ENCODE measurements at places on chromosomes 3 and 15.

DNA sequence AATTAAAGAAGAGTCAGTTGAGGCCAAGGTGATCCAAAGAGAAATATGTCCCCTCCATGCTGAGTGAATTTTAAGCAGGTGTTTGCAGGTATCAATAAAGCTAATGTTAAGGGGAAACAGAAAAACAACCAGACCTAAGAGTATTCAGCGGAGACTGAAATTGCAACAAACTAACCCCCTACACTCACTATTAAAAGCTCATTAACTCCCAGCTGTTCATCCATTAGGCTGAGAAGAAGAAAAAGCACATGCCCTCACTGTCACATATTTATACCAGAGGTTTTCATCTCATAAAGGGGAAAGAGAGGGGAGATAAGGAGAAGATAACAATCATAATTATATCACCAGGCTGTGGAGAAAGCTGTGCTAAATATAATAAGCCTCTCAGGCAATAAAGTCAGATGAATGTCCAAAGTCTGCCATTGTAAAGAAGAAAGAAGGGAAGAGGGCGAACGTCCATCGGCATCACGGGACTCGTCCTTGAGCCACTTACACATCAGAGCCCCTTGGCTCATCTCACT lies 145.2 kb downstream of the TAFA4 start:
- no peak for DNase-seq

DNA sequence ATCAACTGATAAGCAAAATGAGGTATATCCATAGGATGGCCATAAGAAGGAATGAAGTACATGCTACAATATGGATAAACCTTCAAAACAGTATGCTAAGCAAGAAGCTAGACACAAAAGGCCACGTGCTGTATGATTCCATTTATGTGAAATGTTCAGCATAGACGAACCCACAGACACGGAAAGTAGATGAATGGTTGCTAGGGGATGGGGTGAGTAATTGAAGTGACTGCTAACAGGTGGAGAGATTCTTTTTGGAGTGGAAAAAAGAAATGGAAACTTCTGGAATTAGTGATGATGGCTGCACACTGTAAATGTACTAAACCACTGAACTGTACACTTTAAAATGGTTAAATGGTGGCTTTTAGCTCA lies 630 bp upstream of the EFCAB12 start:
- DNase-seq, result no peak

DNA sequence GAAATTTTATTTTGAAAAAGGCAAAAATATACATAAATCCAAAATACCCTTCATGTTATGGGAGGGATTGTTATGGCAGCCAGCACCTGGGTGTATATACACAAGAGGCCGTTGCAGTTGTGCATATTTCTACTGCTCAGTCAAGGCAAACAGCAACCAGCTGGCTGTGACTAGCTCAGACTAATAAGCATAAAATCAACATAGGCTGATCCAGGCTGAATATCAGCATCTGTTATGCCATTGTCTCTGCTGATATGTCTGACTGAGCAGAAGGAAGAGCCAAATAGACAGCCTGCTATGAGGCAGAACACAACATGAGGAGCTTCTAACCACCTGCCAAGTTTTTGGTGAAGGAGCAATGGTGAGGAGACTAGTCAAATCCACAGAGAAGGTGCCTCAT lies 457.5 kb upstream of the ALCAM start:
- DNase-seq, result no peak

DNA sequence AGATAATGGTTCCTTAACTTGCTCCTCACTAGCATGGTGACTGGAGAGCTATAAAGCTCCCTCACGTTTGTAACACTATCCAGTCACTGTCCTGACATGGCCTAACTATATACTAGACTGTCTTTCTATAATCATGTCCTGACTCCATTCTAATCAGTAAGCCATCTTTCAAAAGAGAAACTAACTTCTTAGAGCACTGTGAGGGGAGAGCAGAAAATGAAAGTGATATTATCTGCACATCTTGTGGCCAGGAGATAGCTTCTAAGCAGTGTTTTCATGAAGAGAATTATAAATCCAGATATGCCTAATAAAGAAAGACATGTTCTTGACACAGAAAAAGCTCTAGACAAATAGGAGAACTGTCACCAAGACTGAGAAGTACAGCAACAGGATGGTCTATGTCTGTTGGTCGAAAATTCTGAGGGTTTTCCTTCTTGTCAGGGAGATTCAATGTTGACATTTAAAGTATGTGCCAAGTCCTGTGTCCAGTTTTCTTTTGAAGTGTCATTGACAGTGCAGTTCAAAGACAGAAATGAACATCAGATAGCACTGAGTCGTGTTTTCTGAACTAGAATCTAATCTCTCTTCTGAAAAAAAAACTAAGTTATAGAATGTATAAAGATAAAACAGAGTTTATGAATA lies 230.6 kb upstream of the PEX5L start:
- no peak for DNase-seq

DNA sequence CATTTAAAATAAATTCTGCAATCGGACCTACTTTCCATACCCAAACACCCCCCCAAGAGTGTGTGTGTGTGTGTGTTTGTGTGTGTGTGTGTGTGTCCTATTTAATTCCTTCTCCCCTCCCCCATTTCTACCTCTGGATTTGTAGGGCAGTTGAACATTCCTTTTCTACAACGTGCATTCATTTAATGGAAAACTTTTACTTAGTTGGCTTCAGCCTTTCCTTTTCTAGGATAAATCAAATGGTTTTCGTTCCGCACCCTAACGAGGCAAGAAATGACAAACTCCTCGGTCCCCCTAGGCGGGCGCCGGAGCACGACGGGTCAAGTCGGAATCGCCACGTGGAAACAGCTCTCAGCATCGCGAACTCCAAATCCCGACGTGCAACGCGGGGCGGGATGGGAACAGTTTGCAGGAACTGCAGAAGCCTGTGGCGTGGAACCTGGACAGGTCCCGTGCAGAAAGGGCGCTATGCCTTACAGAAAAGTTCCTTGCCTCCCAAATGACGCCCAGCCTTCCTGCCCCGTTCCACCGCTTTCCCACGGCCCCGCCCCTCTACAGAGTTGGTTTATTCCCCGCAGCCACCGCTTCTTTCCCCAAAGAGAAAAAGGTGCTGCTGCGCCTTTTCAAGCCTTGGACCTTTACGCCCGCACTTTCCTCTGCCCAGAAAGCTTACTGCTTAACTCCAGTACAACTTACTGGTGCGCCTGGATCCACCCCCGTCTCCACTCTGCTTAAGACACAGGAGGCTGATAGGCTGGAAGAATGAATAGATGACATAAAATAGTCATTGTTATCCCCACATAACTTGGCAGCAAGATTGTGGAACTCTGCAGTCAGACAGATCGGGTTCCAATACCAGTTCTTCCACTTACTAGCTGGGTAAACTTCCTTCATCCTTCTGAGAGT lies 1.1 kb upstream of the EIF2B5 start:
- peak; percentile 74 for DNase-seq

- DNase-seq, result no peak
Observed at GRCh38 chr3:188589071-188589470, 435.1 kb downstream of the LPP start.

GRCh38 chr3:98705694-98706093 lies 57.4 kb upstream of the ST3GAL6 start:
- DNase-seq, result no peak

DNA sequence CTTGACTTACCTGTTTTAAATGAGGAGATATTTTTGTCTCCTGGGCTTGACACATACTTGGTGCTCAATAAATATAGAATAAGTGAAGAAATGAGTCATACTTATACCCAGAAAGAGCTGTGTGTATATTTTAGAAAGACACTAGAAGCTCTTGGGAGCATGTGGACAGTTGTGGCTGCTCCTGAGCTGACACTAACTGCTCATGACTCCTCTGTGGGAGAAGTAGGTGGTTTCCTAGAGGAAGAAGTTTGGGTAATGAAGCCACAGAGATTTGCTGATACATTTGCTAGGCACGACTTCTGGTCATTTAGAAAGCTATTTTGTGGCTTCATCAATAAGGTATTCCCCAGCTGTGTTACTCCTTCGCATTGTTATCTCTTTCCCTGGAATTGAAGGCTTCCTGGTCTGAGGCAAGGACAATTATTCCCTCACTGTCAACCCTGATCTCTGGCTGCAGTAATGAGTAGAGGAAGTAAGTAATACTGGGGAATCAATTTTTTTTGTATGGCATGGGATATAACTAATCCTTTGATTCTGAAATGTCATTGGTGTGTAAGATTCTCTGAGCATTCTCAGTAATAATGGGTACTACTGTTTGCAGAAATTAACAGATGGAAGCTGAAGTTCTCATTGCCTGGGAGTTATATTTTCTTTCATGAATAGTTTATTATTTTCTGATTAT lies 79.6 kb upstream of the DCBLD2 start:
- DNase-seq, result no peak

- DNase-seq, result no peak
Observed at GRCh38 chr3:156233876-156234275, 113.5 kb downstream of the KCNAB1 start.

DNA sequence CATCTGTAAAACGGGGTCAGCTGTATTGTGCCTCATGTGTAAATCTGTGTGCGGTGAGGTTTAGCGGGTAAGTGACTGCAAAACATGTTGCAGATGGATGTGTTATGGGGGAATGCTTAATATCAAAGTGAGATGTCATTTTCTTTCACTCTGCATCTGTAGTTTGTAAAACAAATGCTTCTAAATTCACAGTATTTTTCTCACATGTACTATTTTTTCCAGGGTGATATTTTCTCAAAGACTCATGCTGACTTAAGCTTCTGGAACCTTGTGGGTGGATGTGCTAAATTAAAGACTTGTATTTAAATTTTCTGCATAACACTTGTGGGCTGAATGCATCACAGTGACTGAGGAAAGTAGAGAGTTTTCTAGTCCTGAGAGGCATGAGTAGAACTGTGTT lies 115.2 kb upstream of the TP63 start:
- no peak for DNase-seq

DNA sequence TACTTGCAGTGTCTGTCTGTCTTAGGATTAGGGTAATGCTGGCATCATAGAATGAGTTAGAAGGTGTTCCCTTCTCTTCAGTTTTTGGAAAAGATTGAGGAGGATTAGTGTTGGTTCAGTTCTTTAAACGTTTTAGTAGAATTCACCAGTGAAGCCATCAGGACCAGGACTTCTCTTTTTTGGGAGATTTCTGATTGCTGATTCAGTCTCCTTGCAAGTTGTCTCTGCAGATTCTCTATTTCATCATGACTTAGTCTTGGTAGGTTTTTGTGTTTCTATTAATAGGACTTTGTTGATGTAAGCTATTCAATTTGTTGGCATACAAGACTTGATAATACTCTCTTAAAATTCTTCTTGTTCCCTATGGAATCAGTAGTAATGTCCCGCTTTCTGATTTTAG lies 48.9 kb downstream of the STT3B start:
- DNase-seq, result no peak

DNA sequence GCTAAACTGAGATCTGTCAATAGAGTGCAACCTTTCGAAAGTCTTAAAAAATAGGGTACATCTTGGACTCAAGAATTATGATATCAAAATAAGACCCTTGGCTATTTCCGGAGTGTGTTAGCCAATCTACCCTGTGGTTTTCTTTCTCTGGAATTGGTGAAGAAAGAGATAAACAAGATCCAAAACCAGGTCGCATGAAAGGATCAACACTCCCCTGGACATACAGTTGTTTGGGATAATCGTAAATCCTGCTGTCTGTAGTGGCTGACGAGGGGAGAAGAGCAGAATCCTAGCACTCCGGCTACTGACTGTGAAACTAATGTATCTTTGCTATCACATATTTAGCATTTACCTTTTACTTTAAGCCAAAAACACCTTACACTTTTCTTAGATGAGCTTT lies 30.9 kb downstream of the FNDC3B start:
- DNase-seq, result no peak

DNA sequence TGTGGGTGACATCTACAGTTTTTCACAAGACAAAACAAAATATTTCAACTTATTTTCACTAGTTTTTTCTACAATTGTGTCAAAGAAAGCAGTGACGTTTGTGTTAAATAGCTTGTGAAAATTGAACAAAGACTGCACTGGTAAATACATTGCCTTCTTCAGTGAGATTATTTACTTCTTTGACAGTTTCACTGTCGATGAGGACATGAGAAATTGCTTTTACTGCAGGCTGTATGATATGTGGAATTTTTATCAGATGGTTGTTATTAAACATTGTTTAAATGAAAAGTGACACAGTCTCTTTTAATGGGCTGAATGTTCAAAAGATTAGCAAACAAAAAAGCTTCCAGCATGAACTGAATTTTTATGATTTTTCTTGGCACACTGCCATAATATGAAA lies 773.9 kb upstream of the CADM2 start:
- no peak for DNase-seq

GRCh38 chr3:111952866-111953450 lies 25.9 kb upstream of the ABHD10 start:
- no peak for DNase-seq

- no peak for DNase-seq
Observed at GRCh38 chr15:37893309-37893708, 41.1 kb upstream of the TMCO5A start.

DNA sequence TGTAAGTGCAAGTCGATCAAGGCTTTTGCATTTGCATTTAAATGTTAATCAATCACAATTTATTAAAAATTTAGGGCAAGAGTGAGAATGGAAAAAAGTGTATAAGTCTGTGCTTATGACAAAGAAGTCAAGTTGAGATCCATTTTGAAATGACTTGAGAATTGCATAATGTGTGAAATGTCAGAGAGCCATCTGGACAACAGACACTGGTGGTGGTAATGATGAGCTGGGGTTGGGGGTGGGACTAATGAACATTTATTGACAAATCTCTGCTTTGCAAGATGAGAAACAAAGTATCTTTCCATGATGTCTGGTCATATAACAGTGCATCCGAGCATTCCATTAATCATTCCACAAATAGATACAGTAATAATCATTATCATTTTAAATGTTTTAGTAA lies 89.4 kb upstream of the ZBTB20 start:
- no peak for DNase-seq

GRCh38 chr3:46301122-46301835 lies 52.6 kb upstream of the CCR2 start:
- no peak for DNase-seq

DNA sequence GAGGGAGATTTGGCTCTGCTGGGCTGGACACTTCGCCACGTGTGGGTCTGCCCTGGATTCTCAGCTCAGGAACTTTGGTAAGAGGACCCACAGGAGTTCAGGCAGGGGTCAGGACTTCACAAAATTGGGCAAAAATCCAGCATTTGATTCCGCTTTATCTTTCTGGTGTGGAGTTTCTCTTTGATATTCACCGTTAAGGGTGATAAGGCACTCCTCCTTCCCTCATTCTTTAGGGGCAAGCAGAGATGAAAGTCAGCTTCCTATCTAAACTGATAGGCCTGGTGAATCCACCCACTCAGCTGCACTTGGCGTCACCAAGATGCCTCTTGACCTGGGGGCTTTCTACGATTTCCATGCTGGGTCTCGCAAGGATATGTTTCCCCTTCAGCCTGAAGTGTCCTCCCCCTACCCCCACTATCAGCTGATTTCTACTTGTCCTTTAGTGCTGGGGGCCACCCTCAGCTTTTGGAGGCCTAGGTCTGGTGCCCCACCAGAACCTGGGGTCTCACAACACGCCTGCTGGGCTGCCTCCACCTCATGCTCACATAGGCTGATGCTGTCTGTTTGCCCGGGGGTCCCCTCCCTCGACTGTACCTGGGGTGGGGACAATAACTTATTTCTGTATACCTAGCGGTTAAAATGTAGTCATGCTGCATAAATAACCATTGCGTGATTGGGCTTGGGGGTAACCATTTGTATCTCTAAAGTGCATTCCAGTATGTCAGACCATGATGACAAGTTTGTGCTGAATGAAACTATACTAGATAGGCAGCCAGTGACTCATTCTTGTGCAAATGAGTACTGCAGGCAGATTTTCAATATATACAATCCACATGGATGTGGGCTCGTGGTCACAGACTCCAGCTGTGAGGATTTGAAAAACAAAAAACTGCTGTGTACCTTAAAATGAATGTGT lies 248.3 kb downstream of the ADAMTS17 start:
- no peak for DNase-seq

- no peak for DNase-seq
Observed at GRCh38 chr3:79953591-79954101, 185.8 kb upstream of the ROBO1 start.
